ENCODE measurements at places on chromosomes 12 and 14.

DNA sequence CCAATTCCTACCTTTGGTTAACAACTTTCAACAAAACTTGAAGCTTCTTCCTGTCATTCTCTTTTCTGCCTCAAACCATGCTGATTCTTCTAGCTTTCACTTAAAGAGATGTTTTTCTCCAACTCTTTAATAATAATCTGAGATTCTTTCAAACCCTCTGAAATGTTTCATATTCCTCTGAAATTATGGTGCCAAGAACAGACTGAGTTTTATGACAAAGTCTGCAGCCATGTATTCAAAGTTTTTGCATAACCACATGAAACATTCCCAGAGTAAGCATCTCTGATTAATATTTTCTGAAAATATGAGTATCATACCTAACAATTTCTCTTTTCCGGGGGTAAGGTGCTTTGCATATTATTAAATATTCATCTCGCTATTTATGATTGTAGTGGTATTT is 59.1 kb upstream of the DCN start:
- DNase-seq, result no peak

DNA sequence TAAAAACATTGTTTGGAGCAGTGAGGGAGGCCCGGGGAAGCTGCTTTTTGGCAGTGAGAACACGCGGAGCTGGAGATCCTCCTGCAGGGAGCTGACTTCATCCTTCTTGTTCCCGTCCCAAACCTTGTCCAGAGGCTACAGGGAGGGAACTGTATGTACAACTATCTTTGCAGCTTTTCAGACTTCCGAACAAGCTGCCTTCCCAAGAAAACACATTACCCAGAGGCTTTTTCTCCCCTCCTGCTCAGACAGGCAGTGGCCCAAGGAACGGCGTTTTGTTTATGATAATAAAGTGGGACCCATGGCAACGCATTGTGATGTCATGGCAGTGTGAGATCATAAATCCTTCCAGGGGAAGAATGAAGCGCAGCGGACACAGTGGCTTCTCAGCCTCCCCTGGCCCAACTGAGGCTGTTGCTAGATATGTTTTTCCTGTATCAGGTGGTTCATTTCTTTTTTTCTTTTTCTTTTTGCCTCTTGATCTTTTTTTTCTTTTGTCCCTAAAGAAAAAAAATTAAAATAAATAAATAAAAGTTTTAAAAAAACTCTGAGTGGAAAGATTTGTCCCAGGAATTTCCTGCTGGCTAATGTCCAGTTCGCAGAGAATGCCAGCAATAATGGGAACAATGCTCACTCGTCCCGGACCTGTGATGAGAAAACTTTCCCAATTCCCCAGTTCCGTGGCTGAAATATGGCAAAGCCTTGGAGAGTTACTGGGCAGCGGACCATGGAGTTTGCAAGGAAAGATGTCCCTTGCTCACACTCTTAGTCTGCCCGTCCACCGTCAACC is 103.4 kb upstream of the MAP1LC3B2 start:
- DNase-seq, result peak; percentile 98

- DNase-seq, result no peak
Measured at GRCh38 chr14:32597771-32598170, 268.7 kb downstream of the AKAP6 start.

- no peak for DNase-seq
Measured at GRCh38 chr12:63419154-63419553, 249.1 kb downstream of the DPY19L2 start.

- no peak for DNase-seq
Measured at GRCh38 chr14:59342516-59343484, 122.4 kb downstream of the GPR135 start.

- no peak for DNase-seq
Measured at GRCh38 chr14:76926521-76927251, 100.5 kb downstream of the LRRC74A start.

GRCh38 chr14:55673048-55673447 is 93.0 kb downstream of the KTN1 start:
- DNase-seq, result no peak

GRCh38 chr12:13289653-13290289 is 93.2 kb downstream of the EMP1 start:
- no peak for DNase-seq

DNA sequence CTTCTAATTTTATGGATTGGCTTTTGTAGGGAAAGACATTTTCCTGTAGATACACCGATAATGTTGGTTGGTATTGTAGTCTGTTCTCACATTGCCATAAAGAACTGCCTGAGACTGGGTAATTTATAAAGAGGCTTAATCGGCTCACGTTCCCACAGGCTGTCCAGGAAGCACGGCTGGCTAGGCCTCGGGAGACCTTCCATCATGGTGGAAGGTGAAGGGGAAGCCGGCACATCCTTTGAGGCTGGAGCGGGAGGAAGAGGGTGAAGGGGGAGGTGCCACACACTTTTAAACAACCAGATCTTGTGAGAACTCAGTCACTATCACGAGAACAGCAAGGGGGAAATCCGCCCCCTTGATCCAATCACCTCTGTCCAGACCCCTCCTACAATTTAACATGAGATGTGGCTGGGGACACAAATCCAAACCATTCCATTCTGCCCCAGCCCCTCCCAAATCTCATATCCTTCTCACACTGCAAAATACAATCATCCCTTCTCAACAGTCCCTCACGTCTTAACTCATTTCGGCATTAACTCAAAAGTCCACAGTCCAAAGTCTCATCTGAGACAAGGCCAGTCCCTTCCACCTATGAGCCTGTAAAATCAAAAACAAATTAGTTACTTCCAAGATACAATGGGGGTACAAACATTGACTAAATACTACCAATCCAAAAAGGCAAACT is 66.7 kb upstream of the EIF5 start:
- DNase-seq, result no peak

- DNase-seq, result no peak
Measured at GRCh38 chr14:68756000-68756481, 36.8 kb downstream of the ZFP36L1 start.
